Hypothalamus (tissue), 51 donors: ENCODE measurements at places on chromosomes 11 and 22.

GRCh38 chr22:21448627-21449416, 18.4 kb upstream of the TMEM191C start:
- DNase-seq = no peak

GRCh38 chr11:92130421-92130831, 94.2 kb upstream of the FAT3 start:
- no peak for DNase-seq

DNA sequence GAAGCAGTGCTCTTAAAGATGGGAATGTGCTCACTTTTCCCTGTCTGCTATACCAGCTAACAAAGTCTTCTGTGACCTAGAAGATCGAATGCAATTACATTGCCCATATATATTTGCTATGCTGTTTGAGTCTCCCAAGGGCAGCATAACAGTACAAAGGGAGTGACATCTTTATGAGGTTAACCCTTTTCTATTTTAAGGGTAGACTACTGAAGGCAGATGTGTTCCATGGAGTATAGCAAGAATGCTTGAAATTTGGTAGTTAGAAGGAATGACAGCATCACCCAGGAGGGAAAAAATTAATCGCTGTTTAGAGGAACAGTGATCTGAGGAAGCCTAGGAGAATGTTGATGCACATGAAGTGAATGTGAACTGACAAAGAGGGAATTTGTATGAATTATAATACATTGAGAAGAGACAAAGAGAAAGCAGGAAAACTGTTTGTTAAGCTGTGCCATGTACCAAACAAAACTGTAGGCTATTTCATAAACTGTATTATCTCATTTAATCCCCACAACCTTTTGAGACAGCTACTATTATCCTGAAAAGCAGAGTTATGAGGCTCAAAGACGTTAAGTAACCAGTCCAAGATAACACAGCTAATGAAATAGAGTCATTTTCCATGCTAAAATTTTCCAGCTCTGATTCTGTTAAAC, 13.0 kb downstream of the MAML2 start:
- no peak for DNase-seq

- no peak for DNase-seq
These were observed 85.9 kb upstream of the GRK3 start for GRCh38 chr22:25478528-25478927.

DNA sequence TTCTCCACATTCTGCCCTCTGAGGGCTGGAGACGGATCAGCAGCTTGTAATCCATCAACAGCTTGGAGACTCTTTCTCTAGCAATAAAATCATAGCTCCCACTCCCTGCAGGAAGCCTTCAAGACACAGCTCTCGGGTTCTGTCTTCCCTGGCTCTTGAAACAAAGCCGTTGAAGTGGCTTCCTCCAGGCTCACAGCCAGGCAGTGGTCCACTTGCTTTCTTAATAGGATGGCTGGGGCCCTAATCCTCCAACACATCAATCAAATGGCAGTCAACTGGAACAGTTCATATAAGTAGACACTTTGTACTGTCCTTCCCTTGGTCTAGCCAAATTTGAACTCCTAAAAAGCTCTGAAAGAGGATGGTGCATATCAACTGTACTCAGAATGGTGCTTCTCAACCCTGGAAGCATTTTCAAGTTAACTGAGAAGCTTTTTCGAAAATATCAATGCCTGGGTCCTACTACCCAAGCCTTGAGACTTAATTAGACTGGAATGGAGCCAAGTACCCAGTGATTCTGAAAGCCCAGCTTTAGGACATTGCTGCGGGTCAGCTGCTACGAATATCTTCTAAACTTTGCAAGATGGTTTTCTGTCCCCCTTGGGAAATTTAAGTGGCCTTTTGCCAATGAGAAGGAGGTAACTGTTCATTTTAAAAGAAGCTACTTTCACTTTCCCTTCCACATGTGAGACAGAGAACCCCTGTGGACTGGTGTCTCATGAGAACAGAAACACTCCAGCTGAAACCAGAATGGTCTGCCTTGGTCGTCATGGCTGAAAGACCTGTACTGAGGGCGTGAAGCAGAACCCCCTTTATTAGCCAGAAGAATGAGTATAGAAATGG, 74.7 kb downstream of the SC5D start:
- DNase-seq = no peak

- DNase-seq = no peak
These were observed 6.6 kb downstream of the TREH start for GRCh38 chr11:118672846-118673245.

DNA sequence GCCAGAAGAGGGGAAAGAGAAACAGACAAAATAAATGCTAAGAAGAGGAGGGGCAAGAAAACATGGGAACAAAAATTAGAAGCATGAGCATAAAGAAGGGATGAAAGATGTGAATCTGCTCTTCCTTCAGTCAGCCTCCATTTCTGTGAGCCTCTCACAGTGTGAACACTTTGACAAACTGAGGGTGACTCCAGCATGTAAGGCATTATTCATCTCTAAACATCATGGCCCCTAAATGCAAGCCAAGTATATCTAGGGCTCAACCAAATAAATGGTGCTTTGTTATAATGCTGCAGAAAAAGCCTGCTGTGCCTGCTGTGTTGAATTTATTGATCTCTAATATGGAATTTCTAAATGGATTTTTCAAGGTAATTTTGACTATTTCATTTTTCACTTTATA, 281.3 kb downstream of the TTC28 start:
- no peak for DNase-seq

DNA sequence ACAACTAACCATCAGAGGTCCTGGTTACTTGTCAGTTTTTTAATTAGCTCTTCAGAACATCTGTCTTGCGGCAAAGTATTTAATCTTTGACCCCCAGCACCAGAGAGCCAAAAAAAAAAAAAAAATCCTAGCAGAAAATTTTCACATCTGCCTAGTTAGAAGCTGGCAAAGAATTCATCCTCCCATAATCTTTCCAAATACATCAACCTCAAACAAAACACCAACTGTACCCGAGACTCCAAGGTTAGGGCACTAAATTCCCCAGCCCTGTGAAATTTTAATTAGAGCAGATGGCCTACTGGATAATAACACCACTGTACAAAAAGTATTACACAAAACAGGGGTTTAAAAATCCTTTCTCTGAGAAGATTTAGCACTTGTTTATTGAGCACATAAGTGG, 55.7 kb downstream of the RAB38 start:
- DNase-seq = no peak

- DNase-seq = no peak
These were observed 90.3 kb upstream of the RTL6 start for GRCh38 chr22:44588348-44588747.

- DNase-seq = no peak
These were observed 8.8 kb upstream of the DNAL4 start for GRCh38 chr22:38802671-38803121.

DNA sequence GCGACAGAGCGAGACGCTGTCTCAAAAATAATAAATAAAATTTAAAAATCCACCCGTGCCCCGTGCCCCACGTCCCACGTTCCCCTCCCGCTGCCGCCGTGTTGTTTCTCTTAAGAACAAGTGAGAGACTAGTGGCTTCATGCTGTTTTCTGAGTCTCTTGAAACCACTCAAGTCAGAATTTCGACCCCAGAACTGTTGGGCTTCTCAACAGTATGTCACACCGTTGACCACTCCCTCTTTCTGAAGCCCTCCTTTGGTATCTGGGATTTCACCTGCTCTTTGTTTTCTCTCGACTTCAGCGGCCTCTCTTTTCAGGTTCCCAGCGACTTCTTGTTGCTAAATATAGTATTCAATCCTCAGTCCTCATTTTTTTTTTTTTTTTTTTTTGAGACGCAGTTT, 974 bp downstream of the PPIL2 start:
- no peak for DNase-seq

DNA sequence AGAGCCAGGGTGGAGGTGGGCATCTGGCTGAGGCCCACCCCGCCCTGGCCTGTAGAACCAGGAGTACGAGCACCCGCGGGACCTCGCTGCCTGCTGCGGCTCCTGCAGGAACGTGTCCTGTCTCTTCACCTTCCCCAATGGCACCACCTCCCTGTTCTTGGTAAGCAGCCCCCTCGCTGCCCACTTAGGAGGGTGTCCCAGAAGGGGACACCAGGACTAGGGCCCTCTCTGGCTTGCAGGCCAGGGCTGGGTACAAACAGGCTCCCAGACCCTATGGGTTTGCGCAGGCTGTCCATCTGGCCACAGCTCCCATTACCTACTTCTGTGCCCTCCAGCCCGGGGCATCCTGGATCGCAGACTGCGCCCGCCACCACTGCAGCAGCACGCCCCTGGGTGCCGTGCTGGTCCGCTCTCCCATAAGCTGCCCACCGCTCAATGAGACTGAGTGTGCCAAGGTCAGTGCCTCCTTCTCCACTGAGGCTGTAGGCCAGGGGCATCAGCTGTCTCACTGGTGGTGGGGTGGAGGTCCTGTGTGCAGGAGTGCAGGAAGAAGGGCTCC, 77.5 kb upstream of the MYOD1 start:
- no peak for DNase-seq

DNA sequence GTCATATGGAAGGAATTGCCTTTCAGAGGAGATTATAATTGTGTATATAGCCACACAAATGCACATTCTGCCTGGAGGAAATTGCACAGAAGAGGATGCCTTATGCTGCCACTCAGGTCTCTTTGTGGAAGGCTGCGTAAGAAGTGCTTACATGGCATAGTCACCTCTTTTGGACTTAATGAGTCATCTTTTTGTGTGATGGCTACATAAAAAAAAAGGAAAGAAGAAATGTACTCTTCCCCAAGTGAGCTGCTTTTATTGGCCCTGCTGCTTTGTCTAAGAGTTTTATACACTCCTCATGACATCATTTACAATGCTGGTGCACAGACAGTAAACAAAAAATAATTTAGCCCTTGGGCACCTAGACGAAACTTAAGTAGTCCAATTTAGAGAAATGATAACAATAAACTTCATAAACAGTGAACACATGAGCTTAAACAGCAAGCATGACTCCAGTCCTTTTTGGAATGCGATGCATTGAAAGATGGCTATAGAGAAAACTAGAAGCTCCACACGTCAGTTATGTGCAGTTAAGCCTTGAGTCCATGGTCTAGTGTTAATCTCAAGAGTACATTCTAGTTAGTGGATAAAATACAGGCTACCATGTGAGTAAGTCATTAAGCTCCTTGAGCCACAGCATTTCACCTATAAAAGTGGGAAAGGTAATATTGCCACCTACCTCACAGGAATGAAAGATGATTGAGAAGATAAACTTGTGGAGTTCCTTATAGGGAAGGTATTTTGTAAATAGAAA, 12.0 kb downstream of the CSTPP1 start:
- DNase-seq = no peak

GRCh38 chr22:24542641-24543040, 12.3 kb downstream of the GUCD1 start:
- no peak for DNase-seq

DNA sequence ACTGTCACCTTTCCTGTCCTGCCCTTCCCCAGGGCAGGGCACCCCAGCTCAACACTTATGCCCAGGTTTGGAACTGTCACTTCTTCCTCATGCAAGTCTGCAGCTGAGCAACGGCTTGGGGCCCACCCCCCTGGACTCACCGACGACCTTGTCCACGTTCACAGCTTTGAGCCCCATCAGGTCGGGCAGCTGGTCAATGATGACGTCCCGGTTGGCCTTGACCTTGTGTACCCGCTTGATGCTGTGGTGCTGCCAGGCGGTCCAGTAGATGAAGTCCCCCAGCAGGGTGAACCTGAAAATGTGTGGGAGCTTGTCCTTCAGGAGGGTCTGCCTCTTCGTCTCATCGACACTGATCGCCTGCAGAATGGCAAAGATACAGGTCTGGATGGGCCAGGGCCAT, 135.0 kb downstream of the CRYBB2 start:
- DNase-seq = no peak

DNA sequence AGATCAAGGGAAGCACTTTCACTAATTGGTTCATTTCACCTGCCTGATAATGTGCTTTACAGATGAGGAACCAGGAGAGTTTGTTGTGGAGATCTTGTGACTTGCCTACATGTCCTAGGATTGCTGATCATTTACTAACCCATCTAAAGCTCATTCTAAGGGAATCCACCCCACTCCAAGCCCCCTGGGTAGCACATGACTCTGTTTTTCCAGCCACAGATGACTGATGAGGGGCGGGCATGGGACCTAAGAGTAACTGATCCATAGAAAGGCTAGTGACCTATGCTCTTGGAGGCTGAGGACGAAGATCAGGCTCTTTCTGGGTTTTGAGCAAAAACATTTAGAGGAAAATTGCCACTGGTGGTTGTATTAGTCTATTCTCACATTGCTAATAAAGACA, 378.1 kb downstream of the CADM1 start:
- DNase-seq = no peak

DNA sequence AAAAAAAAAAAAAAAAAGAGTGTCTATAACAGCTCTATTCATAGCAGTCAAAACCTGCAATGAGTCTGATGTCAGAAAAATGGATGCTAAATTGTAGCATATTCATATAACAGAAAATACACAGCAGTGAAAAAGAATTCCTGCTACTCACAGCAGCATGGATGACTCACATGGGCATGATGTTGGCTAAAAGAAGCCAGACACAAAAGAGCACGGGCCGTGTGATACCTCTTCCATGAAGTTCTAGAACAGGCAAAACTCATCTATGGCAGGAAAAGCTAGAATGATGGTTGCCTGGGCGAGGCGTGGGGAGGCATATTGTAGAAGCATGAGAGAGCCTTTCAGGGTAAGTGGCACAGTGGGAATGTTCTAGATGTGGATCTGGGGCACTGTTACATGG, 18.9 kb downstream of the PLAAT3 start:
- no peak for DNase-seq

DNA sequence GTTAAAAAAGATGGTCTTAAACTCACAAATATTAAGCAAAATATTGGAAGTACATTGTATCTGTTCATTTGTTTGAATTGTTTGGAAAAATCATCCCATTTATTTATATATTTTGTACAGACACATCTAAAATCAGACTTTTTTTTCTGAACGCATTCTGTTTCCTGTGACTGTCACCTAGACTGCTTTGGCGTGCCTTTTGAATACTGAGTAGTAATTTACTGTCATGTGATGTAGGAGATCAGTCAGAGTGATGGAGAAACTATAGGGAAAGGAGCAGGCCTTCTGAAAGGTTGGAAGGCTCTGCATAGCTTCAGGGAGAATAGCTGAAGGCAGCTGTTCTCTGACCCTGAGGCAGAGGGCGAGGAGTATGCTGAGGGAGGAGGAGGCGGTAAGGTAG, 452.0 kb upstream of the ARHGAP42 start:
- no peak for DNase-seq

- no peak for DNase-seq
These were observed 6.2 kb downstream of the MYO18B start for GRCh38 chr22:25748140-25748539.

DNA sequence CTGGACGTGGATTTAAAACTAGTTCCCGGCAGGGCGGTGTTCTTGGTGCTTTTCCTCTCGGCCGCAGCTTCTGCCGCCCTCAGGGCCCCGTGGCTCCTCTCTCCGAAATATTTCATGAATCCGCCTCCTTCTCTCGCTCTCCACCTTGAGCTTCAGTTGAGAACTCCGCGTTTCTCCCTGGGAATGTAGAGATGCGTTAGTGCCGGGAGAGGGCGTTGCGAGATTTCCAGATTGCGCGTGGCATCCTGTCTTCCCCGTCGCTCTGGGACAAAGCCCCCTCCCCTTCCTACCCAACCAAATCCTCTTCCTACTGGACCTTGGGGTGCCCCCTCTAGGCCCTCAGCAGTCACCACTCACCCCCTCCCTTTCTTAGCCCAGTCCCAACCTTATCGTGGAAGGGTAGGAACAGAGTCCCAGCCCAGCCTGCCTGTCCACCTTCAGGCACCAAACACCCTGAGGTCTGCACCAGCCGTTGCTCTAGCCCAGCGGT, 15.5 kb upstream of the RAC2 start:
- DNase-seq = no peak

GRCh38 chr11:102459393-102459792, 6.8 kb upstream of the TMEM123 start:
- DNase-seq = no peak

- DNase-seq = no peak
These were observed 724.8 kb upstream of the LUZP2 start for GRCh38 chr11:23772081-23772480.
